Left lung (tissue), 14 donors: ENCODE measurements at places on chromosomes 2 and 18. TPM values are rescaled to one million over a fixed set of nuclear protein-coding genes. Genes with fewer than 3 reads are reported as not detected.

DNA sequence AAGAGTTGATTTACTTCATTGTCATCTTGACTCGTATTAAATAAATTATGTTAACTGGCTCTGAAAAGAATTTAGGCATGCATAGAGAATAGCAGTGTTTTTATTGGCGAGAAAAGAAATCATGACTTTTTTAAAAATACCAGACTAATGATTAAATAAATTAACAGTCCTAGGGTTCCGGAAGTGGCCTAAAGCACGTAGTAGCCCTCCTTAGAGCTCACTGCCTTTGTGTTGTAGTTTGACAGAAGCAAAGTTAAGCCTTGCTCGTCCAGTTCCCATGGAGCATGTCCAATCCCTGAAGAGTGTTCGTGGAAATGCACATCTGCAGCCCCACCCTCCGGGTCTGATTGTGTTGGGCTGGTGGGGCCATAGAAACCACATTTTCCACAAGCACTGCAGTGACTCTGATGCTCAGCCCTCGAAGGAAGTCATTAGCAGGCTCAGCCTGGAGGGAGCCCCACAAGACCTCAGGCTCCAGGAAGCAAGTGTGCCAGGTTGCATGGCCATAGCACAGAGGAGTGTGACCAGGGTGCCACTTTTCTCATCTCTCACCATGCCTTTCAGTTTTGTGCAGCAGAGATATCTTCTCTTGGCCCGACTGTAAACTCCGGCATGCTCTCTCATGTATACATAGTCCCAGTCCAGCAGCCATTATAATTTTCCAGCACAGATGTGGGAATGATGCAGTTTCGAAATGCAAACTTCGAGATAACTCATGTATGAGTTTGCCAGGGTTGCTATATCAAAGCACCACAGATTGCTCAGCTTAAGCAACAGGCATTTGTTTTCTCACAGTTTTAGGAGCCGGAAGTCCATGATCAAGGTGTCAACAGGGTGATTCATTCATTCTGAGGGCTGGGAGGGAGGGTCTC, 188.6 kb upstream of the SH3BP4 start:
- DNase-seq, result peak; percentile 55

DNA sequence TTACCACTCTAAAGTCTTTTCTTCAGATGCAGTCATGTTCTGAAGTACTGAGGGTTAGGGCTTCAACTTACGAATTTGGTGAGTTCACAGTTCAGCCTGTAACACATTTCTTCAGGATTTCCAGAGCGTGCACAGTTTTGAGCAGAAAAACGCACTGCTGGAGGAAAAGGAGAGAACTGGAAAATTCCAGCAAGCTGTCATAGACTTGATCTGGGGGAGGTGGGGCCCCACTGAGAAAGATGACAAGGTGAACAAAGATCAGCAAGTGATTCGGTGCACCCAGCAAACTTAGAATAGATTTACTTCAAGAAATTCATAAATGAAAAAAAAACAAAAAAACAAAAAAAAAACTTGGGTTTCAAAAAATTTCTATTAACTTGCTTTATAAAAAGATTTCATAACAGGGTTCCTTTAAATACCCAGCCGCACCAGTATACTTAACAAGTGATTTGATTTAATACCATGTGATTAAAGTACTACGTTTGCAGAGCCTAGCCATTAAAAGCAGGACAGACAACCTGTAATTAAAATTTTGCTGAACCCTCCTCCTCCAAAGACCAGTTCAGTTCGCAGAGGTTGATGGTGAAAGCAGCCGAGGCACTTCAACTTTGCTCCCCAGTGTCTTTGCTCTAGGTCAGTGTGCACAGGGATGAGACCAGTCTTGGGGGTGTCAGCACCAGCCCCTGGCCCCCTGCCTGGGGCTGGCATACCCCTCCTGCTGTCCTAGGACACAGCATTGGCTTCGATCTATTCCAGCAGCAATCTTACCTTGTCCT, 30.5 kb downstream of the CTIF start:
- DNase-seq, result no peak

Gene DYNAP
- polyA plus RNA-seq, result not detected

Gene SCG2
- 2.1 TPM for polyA plus RNA-seq

Gene GPC1
- 35.2 TPM for polyA plus RNA-seq

DNA sequence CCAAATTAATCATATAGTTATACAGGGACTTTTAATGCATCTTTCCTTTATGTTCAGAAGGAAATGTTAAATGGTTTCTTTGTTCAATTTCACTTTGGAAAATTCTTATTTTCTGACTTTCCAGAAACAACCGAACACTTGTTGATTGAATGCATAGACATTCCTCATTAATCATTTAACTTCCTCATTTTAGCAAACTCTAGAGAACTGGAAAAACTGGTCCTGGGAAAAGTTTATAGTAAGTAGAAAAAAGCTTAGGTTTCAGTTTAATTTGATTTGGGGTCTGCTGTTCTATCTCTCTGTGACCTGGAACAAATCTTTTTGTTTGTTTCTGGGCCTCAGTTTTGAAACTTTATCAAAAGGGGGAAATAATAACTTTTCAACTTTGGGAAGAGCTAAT, 320.4 kb downstream of the CMPK2 start:
- no peak for DNase-seq

Gene ADGRF3
- 1.4 TPM for polyA plus RNA-seq

- DNase-seq, result no peak
Measured at GRCh38 chr2:123566291-123566946, 458.7 kb upstream of the CNTNAP5 start.

- DNase-seq, result no peak
Measured at GRCh38 chr2:128633501-128633900, 314.8 kb upstream of the HS6ST1 start.

- no peak for DNase-seq
Measured at GRCh38 chr18:7177116-7177744, 53.7 kb upstream of the LRRC30 start.

Gene TNS1
- polyA plus RNA-seq, result 145 TPM

DNA sequence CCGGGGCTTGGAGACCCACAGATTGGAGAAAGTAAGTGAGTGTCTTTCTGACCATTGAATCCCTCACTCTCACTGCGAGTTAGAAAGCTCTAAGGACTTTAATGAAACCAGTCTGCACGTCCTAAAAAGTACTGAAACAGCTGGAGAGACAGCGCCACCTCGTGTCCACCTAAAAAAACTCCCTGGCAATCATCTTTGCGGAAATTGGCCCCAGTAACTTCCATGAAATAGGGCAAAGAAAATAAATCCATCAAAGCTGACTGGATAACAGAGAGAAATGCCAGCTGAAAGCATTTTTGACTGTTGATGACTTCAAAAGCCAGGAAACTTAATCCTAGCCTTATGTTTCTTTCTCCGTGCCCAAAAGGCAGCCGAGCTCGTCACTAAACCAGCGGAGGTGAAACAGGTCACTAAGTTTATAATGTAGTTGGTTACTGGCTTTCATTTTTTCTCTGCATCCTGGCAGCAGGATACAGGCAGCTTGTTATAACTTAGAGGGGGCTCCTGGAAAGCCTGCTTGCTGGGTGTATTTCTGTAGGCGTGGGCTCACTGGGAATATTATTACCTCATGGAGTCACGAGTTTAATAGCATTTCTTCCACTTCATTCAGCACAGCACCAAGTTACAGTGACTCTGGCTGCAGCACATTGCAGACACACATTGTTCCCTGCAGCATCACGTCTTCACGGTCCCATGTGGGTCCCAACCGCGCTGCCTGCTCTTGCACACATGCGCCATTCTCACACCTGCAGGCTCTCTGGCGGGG, 266.5 kb downstream of the HRH4 start:
- peak; percentile 88 for DNase-seq

DNA sequence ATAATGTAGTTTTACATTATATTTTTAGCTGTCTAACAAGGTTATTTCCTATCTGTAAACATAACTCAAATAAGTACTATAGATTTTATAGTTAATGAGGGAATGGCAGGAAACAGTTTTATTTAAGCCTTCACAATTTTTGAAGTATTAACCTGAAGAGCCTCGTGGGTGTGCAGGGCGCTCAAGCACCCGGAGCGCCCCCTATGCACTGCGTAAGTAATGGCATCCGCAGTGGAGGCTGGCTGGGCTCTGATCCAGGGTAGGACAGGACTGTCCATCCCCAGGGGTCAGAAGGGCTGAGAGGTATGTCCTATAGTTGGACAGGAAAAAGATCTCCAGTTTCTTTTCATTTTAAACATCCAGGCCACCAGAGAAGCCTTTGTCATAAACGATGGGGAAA, 8.2 kb upstream of the GBX2 start:
- no peak for DNase-seq

- DNase-seq, result peak; percentile 27
Measured at GRCh38 chr18:22613058-22613690, 195.5 kb upstream of the CTAGE1 start.

- DNase-seq, result no peak
Measured at GRCh38 chr2:214836568-214836967, 27.1 kb upstream of the BARD1 start.

DNA sequence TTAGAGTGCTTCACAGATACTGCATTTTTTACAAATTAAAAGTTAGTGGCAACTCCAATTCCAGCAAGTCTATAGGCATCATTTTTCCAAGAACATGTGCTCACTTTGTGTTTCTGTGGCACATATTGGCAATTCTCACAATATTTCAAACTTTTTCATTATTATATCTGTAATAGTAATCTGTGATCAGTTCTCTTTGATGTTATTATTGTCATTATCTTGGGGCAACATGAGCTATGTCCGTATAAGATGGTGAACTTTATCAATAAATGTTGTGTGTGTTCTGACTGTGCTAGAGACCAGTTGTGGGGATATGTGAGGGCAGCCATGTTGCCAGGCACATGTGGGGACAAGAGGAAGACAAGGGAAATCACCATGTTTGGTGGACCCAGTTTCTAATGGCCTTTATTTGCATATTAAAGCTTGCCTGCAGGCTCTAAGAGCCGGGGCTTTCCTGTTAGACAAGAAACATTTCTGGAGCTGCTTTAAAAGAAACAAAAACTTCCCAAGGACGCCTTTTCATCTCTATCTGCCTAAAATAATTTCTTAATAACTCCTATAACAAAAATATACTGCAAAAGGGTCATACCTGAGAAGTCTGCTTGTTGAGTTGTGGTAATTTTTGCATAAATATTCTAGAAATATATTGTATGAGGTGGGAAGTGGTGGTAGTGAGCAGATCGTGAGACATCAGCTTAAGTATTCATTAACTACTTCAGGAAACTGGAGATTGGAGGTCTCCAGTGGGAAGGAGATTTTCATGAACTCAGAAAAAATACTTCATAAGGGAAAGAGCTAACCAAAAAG, 37.2 kb downstream of the KYNU start:
- DNase-seq, result no peak

Gene PCARE
- polyA plus RNA-seq, result not detected

GRCh38 chr2:86229221-86229620, 30.0 kb downstream of the MRPL35 start:
- no peak for DNase-seq

DNA sequence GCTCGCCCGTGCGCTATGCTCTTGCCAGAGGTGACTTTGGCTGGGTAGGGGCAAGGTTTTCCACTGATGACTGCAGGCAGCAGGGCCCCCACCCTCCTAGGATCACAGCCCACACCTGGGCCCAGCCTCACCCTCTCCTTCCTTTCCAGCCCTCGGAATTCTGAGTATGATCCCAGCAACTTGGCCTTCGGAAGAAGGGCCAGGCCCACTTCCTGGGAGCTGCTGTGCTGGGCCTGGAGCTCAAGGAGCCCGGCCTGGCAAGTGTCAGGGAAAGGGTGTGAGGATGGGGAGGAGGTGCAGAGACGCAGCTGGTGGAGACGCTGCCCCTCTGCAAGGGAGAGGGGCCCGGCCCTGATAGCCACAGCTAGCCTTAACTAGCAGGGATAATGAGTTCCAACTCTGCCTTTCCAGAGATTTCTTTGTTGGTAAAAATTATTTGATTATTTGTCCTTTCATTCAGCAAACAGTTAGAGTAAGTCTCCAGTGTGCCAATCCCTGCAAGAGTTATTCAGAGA, 1.7 kb upstream of the CNDP1 start:
- DNase-seq, result no peak

Gene SNED1
- polyA plus RNA-seq, result 81.0 TPM

DNA sequence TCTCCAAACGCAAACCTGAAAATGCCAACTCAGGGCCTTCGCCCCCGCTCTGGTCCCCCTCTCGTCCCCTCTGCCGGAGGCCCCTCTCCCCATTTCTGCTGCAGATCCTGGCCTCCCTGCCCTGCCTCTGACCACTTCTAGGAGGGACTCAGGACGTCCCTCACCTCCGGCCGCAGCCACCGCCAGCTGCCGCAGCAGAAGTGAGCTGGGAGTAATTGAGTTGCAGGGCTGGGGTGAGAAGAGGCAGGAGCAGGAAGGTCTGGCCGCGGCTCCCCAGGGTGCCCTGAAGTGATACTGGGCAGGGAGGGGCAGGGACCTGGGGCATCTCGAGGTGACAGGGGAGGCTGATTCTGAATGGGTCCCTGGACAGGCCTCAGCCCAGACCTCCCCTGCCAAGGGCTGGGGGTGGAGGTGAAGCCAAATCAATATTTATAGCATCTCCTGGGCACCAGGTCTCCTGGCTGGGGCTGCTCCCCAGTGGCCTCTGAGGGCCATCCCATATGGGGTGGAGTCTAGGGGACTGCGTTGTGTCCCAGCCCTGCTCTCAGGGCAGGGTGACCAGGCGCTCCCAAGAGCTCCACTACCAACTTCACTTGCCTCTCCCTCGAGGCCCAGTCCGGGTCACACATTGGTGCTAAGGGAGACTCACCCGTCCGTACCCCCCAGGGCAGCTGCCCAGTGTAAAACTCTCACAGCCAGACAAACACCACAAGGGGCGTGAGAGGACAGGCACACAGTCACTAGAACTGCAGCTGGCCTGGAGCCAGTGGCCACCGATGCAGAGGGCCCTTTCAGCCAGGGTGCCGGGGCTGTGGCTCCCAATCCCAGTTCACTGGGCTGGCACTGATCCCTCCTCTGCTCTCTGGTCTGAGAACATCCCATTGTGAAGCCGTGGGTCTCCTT, 33.0 kb downstream of the KCNIP3 start:
- no peak for DNase-seq

GRCh38 chr2:25042321-25043240, 705 bp downstream of the EFR3B start:
- peak; percentile 54 for DNase-seq

DNA sequence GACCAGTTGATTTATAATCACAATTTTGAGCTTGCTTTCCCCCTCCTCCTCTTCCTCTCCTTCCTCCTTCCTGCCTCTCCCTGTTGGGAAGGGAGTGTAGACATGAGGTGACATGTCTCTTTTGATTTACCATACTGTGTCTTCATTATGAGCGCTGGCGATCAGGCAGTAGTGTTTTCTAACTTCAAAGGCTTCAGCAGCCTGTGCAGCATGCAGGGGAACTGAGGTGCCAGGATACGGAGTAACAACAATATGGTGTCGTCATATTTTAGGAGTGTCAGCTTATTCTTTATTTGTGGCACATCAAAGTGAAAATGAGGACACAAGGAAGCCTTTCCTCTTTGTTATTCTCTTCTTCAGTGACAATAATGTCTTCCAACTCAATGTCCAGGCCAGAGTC, 864.2 kb downstream of the SLC4A3 start:
- DNase-seq, result no peak

GRCh38 chr2:174835797-174836255, 71.6 kb upstream of the CHRNA1 start:
- DNase-seq, result no peak
